ENCODE measurements at places on chromosomes 12 and 14. TPM values are rescaled to one million over a fixed set of nuclear protein-coding genes. Genes with fewer than 3 reads are reported as not detected.

DNA sequence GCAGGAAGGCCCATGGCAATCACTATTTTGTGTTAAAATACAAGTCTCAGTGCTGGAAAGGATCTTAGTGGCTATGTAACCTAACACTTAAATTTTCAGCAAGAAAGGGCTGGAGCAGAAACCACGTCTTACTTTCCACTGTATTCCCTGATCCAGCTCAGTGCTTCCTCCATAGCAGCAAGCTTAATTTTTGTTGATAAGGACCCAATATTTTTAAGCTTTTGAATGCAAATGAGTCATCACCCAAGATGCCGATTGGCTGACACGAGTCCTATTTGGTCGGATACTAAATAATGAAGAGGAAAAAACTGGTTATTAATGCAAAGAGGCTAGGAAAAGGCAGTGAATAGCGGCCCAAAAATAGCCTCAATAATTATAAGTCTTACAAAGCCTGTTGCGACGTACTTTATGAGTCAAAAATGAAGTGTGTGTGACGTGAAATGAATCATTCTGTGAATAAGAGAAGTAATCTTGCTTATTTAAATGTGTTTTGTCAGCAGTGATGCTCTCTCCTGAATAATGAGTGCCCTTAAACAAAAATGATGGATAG lies 46.9 kb upstream of the IGF1 start:
- no peak for DNase-seq

GRCh38 chr12:72228424-72228823 lies 43.7 kb upstream of the TRHDE start:
- no peak for DNase-seq

USP44 gene
- 2.0 TPM for polyA plus RNA-seq

DNA sequence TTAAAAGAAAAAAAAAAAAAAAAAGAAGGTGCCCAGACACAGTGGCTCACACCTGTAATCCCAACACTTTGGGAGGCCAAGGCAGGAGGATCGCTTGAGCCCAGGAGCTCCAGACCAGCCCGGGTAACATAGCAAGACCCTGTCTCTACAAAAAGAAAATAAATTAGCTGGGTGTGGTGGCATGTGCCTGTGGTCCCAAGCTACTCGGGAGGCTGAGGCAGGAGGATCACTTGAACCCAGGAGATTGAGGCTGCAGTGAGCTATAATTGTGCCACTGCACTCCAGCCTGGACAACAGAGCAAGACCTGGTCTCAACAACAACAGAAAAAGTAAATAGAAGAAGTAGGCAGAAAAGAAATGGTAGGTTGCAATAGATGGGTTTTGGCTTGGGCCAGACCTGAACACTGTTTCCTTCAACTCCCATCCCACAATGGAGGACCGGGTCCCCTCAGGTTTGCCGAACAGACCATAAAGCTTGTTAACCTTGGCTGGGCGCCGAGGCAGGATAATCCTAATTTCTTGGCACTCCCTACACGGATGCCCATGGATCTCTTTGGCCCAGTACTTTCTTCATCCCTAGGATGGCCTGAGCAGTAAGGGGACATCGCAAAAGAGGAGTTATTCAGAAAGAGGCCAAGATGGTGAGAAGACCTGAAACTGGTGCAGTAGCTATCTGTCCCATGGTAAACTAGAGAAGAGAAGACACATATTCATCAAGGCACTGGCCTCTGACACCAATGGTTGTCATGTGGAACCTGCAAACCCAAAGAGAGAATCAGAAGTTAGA lies 165.5 kb upstream of the CCND2 start:
- DNase-seq = no peak

MGAT4C gene
- 1.4 TPM for polyA plus RNA-seq
